ENCODE measurements at places on chromosomes 2 and 18.

- peak; percentile 96 for DNase-seq
Measured at GRCh38 chr2:105393373-105394055, 5.3 kb downstream of the FHL2 start.

GRCh38 chr2:112020561-112020960 is 34.5 kb upstream of the TMEM87B start:
- DNase-seq, result no peak

DNA sequence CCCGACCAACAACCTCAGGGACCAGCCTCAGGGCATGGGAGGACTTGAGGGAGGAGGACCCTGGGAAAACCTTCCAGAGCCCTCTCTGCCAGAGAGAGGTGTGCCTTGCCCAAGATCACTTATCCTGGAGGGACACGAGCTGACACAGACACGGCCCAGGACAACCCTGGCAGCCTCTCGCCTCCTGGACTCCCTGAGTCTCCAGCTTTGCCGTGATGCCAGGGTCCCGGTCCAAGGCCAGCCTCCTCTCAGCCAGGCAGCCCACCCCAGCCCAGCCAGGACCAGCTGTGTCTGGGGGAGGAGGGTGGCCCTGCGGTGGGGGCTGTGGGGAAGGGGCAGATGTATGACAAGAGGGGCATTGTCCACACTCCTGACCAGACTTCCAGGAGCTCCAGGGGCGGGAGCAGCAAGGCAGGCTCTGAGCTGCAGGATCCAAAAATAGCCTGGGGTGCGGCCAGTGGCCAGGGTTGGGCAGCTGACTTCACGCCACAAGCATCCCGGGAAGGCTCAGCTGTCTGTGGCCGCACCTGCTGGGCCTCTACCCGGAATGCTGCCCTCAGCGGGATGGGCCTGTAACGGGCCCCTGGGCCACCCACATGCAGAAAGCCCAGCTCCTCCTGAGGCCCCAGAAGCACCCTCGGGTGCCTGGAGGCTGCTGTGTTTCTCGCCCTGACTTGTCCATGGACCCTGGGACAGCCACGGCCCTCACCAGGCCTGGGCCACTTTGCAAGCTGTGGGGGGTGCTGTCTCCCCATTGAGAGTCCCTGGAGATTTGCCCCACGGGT is 65.5 kb upstream of the GPC1 start:
- DNase-seq, result peak; percentile 85

- DNase-seq, result peak; percentile 49
Measured at GRCh38 chr2:145399131-145399530, 879.2 kb upstream of the ZEB2 start.

DNA sequence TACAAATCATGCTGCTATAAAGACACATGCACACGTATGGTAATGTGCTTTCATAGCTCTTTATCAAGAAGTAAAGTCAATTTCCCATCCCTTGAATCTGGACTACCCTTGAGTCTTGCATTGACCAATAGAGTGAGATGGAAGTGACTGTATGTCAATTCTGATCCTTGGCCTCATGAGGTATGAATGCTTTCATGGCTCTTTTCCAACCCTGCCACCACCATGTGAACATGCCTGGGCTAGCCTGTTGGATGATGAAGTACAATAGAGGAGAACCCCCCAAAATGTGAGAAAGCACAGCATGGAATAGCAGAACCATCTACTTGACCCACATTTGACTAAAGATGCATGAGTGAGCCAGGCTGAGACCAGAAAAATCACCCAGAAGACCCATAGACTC is 237.0 kb downstream of the NYAP2 start:
- no peak for DNase-seq

GRCh38 chr18:63974991-63975390 is 5.1 kb downstream of the SERPINB8 start:
- DNase-seq, result peak; percentile 41

GRCh38 chr2:119126650-119127049 is 31.9 kb downstream of the C1QL2 start:
- no peak for DNase-seq

DNA sequence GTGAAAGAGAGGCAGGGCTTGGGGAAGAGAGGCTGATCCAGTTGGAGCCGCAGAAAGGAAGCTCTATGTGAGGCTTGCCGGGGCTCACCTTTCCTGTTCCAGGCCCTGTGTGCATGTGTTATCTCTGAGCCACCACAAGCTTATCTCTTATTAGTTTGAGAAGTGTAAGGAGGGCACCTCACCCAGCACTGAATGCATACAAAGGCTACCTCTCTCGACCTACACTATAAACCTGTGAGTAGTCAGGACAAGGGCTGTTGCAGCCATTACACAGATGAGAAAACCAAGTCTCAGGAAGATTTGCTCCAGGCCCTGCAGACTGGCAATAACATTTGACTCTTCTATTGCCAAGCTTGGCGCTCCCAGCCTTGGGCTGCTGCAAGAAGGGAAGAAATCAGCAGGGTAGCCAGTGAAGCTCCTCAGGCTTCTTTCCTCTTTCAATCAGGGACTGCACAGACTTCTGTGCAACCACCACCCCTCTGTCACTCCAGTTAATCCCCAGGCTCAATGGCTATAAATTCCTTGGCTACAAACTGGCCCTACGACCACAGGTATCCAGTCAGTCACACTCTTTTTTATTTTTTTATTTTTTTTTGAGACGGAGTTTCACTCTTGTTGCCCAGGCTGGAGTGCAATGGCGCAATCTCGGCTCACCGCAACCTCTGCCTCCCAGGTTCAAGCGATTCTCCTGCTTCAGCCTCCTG is 73.8 kb downstream of the CLHC1 start:
- no peak for DNase-seq

- no peak for DNase-seq
Measured at GRCh38 chr2:238383135-238383534, 43.6 kb upstream of the ASB1 start.

- no peak for DNase-seq
Measured at GRCh38 chr2:16055848-16056580, 115.7 kb downstream of the MYCN start.

- DNase-seq, result no peak
Measured at GRCh38 chr2:230348787-230349186, 21.8 kb downstream of the SP140L start.

DNA sequence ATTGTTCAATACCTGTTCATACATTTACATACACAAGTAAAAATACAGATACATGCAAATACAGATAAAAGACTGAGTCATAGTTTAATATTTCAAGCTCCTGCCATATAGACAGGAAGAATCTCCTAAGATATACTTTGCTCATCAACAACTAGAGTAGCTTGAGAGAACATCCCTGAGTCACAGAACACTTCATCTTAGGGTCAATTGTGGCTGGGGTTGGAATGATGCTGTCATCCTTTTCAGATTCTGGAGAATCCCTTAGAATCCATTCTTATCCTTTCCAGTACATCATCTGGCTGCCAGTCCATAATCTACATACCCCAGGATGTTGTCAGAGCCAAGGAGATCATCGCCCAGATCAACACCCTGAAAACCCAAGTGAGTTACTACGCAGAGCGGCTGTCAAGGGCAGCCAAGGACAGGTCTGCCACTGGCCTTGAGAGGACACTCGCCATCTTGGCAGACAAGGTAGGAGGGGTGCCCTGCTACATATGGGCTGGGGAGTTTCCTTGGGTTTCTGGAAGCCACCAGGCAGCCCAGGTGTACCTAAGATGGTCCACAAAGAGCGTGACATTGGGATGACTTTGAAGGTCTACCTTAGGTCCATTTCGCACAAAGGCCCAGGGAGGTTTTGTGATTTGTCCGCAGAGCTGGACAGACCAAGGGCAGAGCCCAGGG is 55.7 kb downstream of the COA5 start:
- no peak for DNase-seq

GRCh38 chr2:98632351-98632750 is 24.0 kb downstream of the UNC50 start:
- no peak for DNase-seq

- no peak for DNase-seq
Measured at GRCh38 chr2:134536296-134536695, 182.5 kb downstream of the TMEM163 start.

GRCh38 chr18:6994771-6995430 is 122.7 kb downstream of the LAMA1 start:
- no peak for DNase-seq

- no peak for DNase-seq
Measured at GRCh38 chr2:240402566-240403272, 32.7 kb upstream of the GPC1 start.

DNA sequence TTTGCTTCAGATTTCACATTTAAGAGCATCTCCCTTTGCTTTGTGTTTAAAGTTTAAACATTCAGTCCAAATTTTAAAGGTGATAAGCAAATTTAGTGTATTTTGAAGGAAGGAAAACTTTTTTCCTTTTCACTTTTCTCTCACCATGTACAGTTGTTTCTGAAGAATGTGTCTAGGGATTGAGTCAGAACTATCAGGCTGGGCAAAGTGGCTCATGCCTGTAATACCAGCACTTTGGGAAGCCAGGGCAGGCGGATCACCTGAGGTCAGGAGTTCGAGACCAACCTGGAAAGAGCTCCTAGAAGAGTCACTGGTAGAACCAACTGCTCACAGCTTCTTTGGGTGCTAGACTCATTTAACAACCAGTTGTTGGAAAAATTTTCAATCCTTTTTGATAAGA is 327.0 kb upstream of the THUMPD2 start:
- DNase-seq, result no peak

GRCh38 chr2:68282811-68283418 is 30.6 kb upstream of the PPP3R1 start:
- DNase-seq, result peak; percentile 53

DNA sequence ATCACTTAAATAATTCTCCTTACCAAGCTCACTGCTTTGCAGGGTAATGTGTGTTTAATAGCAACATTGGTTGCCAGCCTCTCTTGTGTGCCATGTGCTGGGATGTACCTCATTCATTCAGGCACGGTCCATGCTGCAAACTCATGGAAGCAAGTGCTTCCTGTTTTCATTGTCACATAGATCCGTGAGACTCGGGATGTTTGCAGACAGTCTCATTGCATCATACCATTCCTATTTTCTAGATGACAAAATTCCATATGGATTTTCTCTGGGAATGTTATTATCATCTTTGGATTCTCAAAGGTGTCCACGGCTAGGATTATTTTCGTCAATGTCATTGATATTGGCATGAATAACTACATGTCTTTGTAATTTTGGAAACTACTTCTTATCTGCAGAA is 60.0 kb upstream of the HDAC4 start:
- no peak for DNase-seq

DNA sequence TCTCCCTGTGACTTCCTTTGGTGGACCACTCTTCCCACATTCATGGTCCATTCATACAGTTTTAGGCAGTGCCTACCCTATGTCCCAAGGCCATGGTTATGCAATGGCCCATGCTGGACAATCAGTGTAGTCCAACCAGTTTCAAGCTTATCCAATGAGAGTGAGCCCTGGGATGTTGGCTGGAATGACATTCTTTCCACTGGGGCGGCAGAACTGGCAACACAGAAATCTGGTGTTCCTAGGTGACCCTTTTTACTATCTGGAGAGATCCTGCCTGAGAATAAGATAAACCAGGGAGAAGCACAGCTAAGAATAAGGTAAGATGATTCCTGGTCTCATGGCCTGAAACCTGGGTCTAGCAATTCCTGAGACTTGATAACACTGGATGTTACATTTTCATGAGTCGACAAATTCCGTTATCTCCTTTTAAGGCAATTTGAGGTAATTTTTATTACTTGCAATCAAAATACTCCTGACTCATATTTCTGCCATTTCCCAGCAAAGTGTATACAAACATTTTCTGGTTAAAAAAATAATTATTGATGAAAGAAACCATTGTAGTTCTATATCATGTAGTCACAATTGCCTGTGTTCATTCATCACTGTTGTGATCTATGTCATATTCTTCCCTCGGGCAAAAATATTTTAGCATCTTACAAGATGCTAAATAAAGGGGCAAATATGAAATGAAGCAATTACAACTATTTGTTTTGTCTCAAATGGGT is 271.5 kb upstream of the LYPD1 start:
- no peak for DNase-seq

- DNase-seq, result peak; percentile 22
Measured at GRCh38 chr2:187008111-187008510, 159.1 kb upstream of the ZSWIM2 start.

- DNase-seq, result no peak
Measured at GRCh38 chr18:53153281-53153680, 813.3 kb downstream of the DCC start.

DNA sequence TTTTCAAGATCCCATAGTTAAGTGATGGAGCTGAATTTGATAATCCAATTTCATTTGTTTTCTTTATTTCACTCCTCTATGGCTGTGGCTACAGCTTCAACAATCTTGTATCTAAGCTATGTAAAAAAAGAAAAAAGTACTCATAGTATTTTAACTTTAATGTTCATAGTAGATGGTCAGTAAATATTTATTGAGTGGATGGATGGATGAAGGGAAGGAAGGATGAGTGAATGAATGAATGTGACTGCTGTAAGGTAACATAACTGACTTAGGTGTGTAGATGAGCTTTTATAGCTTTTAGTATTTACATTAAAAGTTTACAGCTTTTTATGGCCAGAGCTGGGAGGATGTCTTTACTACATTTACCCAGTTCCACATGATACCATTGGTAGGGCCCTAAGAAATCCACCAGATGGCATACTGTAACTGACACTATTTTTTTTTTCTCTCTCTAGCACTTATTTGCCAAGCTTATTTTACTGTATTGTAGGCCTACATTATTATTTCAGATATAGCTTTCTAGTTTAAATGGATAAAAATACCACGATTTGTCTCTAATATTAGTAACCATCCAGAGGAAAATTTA is 13.4 kb upstream of the HRH4 start:
- DNase-seq, result peak; percentile 4

DNA sequence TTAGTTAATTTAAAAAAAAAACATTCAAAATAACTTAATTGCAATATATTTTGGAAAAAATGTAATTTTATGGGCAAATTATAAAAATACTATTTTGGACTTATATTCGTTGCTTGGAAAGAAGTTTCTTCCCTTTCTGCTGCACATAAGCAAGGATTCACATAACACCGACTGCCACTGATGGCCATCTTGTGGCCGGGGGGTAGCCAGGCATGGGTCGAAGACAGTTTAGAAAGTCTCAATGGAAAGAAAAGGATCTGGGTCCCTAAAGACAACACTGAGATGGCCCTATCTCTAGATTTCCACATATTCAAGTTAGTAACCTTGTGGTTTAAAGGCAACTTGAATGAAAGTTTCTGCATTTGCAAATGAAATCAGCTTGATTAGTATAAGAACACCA is 318.6 kb downstream of the AKAIN1 start:
- no peak for DNase-seq

DNA sequence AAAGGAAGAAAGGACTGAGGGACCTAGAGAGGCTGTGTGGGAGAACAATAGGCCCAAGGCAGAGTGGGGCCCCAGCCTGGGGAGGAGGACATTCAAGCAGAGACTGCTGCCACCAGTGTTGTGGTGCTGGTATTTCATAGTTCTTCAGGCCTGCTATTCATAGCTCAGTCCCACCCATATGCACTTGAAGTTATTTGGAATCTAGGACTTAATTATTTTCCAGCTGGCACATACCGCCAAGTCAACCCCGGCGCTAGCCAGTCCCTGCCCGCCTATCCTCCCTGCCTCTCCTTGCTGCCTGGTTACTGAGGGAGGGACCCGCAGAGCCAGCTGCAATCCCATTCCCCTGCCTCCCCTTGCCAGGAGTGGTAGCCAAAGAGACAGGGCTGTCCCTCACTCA is 141.2 kb downstream of the CABLES1 start:
- DNase-seq, result peak; percentile 32
